Stimulated activated effector memory CD8-positive, alpha-beta T cell treated with anti-CD3 and anti-CD28 coated beads, Interleukin-12 subunit alpha, Interleukin-12 subunit beta, amount 100 ng/mL, for 72 hours (primary cell): ENCODE measurements at places on chromosomes 3 and 15.

DNA sequence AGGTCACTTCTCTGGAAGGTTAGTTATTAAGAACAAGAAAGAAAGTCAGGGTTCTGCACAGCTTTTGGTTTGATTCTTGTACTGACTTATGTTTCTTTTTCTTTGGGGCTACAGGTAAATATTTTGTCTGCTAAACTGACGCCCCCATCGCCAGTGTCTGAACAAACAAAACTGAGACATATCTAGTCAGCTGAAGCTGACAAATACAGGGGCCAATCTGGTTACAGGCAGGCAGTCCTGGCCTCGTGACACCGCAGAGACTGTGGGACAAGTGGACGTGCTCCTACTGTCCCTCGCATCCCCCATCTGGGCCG is 4.6 kb upstream of the RPL14 start:
- DNase-seq: no peak

GRCh38 chr15:87368511-87368910 is 888.0 kb downstream of the NTRK3 start:
- DNase-seq: no peak

DNA sequence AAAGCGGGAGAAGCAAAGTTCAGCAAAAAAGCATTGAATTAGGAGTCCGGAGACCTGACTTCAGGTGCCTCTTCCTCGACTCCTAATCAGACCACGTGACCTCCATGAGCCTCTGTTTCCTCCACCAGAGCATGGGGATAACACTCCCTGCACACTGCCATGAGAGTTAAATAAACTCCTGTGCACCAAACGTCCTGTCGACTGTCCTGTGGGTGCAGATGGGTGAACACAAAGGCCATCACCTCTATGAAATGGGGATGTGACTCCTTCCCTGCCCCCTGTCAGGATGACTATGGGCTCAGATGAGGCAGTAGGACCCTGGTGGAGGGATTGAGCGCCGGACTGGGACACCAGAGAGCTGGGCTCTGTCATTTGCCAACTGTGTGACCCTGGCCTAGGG is 13.5 kb upstream of the TSPAN3 start:
- no peak for DNase-seq

- peak; percentile 71 for DNase-seq
Observed at GRCh38 chr3:71069797-71070196, 513.7 kb downstream of the FOXP1 start.

DNA sequence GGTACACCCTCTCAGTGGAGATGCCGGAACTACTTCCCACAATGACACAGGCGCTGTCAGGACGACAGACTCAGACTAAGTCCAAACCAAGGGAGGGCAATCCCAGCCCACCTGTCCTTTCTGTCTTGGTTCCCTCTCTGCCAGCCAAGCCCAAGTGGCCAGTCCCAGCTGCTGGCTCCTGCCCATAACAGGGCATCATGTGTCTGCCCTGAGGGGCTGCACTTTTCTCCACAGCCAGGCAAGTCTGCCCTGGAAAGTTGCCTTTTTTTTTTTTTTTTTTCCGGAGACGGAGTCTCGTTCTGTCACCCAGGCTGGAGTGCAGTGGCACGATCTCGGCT is 20.0 kb upstream of the BCL2A1 start:
- DNase-seq: no peak

- no peak for DNase-seq
Observed at GRCh38 chr15:66809664-66810063, 107.6 kb downstream of the SMAD6 start.

GRCh38 chr3:88019024-88019423 is 39.8 kb downstream of the CGGBP1 start:
- DNase-seq: no peak

DNA sequence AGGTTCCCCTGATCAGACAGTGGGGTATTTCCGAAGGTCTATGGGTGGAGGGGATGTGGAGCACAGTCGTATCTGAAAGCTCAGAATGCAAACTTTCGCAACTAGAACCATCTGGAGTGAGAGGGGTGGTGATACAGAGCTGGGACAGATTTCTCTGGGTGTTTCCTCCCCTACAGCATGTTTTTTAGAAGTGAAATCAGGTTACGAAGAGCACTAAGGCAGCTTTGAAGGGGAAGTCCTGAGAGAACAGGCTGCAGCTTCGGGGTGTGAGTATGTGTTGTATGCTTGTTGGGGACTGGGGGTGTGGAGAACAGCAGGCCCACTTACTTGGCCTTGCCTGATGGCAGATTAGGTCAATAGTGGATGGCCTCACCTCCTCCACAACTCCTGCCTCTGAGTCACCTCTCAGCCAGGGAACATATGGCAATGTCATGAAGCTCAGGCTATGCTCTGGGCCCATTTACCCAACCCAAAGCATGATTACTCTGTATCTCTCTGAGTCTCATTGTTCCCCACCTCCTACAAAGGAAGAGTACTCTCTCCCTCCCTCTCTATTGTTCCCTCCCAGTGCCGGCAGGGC is 107.2 kb upstream of the RASGRP1 start:
- no peak for DNase-seq

DNA sequence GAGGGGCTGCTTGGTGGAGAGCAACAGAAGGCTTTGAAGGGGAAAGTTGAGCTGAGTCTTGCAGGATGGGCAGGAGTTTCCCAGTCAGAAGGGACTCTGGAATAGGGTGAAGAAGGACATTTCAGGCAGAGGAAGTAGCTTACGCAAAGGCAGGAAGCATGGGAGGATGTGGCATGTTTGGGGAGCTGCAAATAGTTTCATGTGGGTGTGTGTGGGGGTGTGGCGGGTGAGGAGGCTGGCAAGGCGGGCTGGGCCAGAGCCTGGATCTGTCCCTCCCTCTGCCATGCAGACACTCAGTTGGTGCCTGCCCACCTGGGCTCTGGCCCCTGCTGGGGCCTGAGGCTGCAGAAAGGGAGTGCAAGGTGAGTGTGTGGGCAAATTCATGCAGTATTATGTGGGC is 10.4 kb downstream of the TEX264 start:
- DNase-seq: no peak

GRCh38 chr3:123448536-123449101 is at the start of gene ADCY5:
Gene ADCY5 (minus strand): TSS chr3:123449090. CDS start chr3:123448545, 545 bp downstream.
- DNase-seq: peak; percentile 6

DNA sequence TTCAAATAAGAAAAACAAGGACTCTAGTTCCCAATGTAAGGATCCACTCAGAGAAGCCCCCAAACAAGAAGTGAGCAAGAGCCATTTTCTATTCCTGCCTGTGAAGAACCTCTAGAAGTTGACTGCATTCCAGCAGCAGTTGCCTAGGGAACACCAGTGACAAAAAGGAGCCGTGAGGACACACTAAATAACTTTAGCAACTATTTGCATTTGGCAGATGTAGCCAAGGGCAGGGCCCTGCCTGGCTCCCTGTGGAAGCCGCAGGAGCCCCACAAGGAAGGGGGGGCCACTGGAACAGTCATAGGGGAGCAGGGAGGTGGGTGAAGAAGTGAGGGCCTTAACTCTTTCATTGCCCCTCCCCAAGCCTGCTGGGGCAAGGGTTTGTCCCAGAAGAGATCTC is 470.2 kb upstream of the PROK2 start:
- DNase-seq: no peak

DNA sequence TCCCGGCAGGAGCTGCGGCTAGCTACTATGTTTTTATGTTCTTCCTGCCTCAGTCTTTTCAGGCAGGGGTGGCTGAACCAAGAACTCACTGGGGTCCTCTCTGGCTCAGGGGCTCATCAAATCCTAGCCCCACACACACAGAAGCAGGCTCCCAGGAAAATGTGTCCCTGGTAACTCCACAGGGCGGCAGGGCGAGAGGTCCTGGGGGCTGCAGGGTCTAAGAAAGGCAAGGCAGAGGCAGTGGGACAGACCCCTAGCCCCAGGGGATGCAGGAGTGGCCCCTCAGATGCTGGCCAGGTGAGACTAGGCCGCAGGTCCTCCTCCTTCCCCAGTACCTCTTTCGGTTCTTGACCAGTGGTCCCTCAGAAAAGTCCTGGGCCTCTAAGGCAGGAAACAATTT is 48.9 kb downstream of the PTH1R start:
- DNase-seq: no peak

DNA sequence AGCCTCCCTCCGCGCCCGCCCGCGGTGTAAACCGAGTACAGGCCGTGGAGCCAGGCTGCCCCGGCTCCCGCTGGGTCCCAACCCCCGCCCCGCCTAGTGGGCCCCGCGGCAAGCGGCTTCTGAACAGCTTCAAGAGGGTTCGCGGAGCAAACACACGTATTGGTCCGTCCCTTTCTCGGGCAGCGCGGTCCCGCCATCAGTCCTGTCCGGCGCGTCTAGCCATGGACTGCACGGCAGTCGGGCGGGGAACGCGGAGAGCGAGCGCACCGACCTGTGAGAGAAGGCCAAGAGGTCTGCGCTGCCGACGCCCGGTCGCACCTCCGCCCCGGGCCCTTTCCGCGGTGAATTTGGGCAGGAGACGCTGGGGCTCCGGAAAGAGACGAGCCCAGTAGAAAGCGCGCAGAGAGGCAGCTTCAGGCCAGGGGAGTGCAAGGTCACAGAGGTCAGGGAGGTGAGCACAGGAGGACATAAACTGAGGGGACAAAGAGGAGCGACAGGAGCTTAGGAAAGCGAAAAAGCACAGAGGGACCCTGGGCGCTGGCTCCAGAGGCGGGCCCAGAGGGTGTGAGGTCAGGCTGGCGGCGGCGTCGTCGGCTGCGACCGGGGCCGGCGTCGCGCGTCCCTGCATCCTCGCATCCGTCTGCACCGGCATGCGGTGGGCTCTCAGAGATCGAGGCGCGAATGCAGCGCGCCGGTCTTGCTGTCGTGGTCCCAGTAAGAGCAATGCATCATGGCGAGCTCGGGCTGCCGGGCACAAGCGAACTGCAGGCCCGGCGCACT is 1.8 kb downstream of the FOXL2 start:
- no peak for DNase-seq

DNA sequence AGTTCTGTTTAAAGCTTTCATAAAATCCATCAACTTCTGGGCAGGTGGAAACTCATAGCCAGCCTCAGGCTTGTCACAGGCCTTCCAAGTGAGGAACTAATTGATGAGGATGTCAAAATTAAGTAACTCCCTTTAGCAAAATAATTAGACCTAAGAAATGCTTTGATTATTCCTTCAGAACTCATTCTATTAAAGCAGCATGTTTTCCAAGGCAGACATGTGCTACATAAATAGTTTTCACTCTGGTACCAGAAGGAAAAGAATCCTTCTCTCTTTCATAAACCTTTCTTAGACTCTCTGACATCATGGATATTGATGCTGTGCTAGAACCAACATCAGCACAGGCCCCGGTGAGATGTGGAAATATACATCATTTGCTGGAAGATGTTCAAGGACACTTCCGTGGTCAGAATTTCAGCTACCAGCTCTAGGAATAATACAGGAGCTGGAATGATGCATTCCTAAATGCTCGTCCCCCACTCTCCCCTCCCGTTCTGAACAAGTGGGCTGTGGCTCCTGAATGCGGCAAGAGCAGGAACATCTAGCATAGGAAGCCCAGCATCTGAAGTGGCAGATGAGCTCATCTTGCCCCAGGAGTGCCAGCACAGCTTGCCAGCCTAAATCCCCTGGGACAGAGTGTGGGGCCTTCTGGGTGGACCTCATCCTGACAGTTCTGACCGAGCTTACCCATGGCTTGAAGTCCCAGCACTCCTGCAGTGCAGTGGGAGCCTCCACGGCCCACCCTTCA is 82.4 kb downstream of the WWTR1 start:
- no peak for DNase-seq

DNA sequence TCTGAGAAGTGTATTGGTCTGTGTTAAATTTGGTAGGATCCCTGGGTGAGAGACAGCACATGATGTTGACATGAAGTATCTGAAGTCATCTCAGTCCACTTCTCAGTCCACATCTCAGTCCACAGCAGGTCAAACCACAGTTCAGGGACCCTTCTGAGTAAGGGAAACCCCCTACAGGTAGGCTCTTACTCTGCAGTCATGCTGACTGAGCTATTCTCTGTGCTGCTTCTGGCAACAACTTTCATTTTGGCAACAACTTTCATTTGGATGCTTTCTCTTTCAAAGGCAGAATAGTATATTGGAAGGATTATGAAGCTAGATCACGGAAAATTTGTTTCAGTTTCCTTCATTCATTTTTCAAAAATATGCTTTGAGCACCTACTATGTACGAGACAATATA is 178.2 kb upstream of the GOLIM4 start:
- DNase-seq: no peak

DNA sequence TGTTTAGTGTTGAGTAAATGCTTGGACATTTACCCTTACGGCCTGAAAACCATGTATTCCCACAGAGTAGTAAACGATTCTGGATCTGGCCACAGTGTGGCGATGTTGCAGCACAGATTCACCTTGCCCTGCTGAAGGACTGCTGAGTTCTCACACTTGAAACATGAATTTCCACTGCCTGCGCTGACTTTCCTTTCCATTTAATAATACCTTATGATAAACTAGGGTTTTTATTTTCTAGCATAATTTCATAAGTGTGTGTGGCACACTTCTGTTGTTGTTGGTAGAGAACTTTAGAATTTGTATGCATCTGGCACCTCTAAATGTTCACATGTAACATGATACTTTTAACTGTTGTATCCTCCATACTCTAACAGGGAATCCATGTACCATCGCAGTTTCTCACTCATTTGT is 53.9 kb downstream of the C3orf38 start:
- peak; percentile 69 for DNase-seq

DNA sequence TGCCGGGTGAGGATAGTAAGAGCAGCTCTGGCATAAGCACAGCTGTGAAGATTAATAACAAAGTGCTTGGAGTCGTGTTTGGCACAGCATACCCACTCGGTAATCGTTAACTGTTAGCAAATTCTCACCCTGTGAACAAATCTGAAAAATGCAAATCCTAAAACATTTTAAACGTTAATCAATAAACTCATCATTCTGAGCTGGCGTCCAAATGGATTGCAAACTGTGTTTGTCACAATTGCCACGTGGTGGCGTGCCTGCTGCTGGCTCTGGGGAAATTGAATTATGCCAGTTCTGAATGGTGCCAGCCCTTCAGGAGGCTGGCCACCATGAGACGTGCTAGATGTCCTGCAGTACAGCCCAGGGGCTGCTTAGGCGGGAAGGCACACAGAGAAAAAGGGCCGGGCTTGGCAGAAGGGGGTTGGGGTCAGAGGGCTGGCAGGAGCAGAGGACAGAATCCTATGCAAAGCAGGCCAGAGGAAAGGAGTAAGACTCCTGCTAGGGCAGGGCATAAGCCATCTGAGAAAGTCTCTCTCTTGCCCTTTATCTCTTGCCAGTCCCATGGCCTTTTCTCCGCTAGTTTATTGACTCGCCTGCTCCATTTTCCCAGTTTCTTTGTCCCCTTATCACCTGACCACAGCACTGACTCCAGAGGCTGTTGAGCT is 22.1 kb upstream of the POLG start:
- no peak for DNase-seq

DNA sequence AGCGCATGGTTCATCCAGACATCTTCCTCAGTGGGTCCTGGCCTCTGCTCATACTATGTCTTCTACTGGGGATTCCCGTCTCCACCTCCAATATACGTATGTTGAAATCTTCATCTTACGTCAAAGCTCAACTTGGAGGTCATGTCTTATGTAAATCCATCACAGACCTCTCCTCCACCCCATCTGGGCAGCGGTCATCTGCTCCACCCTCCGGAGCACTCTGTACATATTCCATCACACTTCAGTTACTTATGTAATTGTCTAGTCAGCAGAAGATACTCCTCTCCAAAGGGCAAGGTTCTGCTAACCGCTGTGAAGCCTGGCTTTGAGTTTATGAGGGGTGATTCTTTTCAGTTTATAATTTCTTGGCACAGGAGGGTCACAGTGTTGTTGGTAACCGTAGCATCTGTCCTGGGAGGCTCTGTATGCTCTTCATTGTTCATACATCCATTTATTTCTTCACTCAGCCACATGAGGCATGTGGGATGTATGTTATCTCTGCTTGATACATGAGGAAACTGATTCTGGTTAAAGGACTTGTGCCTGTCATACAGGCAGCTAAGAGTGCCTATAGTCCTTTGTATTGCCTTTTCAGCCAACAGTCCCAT is 22.1 kb downstream of the MAP2K1 start:
- no peak for DNase-seq

- DNase-seq: no peak
Observed at GRCh38 chr3:160739079-160739478, 17.0 kb upstream of the PPM1L start.
